ENCODE measurements at places on chromosomes 3 and 15.

- peak; percentile 47 for DNase-seq
These were observed 667.6 kb downstream of the NAALADL2 start for GRCh38 chr3:175526609-175527280.

DNA sequence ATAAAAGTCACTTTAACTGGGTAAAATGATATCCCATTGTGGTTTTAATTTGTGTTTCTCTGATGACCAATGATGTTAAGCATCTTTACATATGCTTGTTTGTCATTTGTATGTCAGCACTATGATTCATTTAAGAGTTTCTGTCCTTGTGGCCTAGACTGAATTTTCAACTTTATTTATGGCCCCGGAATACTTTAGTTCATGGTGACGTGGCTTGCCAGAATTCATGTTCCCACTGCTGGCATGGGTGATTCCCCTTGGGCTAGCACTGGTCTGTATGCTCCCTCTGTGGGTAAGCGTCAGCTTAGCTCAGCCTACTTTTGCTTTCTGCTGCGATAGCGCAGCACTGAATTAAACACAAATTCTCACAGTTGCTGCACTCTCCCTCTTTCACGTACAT lies 436.3 kb upstream of the SGO1 start:
- no peak for DNase-seq

DNA sequence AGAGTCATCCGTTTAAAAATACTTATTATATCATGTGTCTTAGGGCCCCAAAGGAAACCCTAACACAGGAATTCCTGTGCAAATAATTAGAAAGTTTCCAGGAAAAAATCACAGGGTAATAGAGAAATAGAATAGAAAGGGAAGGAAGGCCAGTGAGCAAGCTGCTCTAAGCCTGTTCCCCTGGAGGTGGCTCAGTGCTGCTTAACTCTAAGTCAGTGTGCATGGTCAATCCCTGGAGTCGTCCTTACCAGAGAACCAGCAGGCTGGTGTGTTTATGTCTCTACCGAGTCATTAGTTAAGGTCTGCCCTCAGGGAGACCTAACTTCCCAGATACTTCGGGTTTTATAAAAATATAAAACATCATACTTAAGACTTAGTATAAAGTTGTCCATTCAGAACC lies 21.0 kb upstream of the MCF2L2 start:
- DNase-seq: peak; percentile 49

GRCh38 chr3:12190832-12191231 lies 32.1 kb upstream of the TIMP4 start:
- no peak for DNase-seq

GRCh38 chr3:79018671-79019136 lies 749.1 kb downstream of the ROBO1 start:
- DNase-seq: peak; percentile 72

DNA sequence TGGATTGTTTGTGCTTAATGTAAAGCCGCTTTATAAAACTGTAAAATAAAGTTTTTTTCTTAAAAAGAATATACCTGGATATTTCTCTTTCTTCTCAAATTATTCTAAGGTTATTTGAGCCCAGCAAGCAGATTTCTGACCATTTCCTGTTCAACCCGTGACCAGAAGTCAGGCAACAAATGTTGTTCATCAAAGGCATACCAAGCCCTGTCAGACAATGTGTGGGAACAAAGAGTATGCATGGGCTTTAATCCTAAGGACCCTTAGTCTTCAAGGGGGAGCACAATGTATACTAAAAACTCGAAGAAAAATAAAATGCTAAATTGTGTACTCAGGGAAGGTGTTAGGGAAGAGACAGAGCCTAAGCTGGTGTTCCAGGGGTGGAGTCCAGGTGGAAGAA lies 26.6 kb upstream of the PAQR5 start:
- DNase-seq: peak; percentile 28

- no peak for DNase-seq
These were observed 248.4 kb downstream of the MYRIP start for GRCh38 chr3:40057786-40058185.

DNA sequence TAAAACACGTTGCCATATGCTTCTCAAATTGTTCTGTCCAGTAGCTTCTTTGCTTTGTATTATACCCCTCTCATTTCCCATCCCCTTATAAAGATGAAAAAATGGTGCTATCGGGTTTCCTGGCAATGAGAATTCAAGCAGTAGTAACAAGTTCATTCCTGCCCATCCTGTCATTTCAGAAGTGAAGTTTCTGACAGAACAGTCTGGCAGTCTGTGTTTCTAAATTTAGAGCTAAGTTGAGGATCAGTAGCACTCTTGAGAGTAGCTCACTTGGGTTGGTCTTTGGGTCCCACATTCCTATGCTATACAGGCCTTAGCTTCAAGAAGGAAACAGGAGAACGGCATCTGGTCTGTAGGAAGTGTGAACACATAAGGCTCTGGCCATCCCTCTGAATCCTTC lies 134.6 kb downstream of the GHSR start:
- DNase-seq: no peak

- no peak for DNase-seq
These were observed 995.4 kb downstream of the TUSC7 start for GRCh38 chr3:117705011-117705410.

DNA sequence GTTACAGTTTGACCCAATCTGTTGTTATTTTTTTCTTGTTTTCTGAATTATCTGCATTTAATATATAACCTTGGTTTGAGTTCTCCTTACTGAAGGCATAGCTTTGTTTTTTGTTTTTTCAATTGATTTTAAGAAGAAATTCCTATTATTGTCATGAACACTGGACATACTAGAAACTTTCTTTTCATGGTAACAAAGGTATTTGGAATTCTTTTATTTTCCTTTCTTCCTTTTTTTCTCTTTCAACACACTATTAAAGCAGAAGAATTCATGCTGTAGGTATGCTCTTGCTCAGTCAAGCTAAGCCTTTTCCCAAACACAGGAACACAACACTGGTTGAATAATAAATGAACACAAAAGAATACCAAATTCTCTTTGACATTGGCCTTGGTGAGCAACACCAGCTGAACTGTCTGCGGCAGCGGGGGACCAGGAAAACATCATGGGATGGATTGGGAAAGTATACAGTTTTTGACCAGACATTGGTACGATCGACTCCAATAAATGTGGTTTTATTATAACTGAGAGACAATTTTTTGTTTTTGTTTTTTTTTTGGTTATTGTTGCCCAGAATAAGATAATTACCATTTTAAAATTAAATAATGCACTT lies 23.1 kb downstream of the U2SURP start:
- peak; percentile 78 for DNase-seq

DNA sequence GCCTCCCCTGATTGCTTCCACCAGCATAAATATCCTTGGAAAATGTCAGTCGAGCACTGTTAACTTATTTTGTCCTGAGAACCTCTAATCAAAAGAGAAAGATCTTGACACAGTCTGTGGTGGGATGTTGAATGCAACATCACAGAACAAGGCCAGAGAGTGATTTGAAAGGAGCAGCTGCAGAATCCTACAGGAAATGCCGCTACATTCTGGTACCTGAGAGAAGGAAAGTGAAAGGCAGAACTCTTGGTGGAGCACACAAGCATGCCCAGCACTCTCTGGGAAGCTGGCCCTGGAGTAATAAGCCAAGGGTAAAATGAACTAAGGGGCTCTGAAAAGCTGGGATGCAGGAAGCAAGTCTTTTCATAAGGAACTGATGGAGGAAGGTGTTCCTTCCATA lies 75.8 kb downstream of the CBLB start:
- no peak for DNase-seq

- peak; percentile 42 for DNase-seq
These were observed 87.2 kb downstream of the HMG20A start for GRCh38 chr15:77507911-77508310.

DNA sequence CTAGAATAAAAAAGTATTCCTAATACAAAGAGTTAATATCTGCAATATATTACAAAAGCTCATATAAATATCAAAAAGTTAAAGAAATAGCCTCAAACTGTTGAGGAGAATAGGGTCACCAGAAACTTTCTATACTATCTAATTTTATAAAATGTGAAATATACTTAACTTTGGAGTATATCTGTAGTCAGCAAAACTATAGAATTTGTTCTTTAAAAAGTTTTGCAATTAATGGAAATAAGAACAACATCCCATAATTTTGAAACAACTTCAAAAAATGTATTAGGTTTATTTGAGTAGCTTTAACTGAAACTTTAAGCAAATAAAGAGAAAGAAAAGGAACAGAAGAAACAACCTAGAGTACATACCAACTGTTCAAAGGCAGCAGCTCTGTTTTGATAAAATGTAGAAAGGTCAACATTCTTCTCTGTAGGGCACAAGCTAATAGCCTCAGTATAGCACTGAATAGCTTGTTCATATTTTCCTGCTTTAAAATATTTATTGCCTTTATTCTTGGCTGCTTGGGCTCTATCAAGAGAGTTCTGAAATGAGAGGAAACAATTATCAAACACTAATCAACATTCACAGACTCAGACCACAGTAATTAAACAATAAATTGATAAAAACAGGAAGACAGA lies 14.3 kb downstream of the TOMM70 start:
- no peak for DNase-seq

DNA sequence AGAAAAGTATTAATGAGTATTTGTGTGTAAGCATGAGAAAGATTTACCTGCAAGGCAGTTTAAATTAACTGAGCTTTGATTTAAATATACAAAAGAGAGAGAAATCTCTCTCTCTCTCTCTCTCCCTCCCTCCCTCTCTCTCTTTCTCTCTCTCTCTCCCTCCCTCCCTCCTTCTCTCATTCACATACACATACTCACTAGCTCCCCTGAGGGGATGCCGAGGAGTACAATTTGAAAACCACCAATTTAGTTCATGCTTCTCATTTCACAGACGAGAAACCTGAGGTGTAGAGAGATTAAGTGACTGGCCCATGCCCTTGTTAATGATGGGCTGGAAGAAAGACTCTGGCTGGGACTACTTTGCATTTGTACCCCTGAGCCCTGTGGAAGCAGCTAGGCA lies 59.4 kb downstream of the MECOM start:
- peak; percentile 49 for DNase-seq

GRCh38 chr3:193782276-193782647 lies 189.3 kb downstream of the OPA1 start:
- no peak for DNase-seq

GRCh38 chr15:65058394-65059368 lies 9.1 kb downstream of the RASL12 start:
- no peak for DNase-seq

GRCh38 chr3:112508860-112509259 lies 9.6 kb upstream of the BTLA start:
- no peak for DNase-seq

DNA sequence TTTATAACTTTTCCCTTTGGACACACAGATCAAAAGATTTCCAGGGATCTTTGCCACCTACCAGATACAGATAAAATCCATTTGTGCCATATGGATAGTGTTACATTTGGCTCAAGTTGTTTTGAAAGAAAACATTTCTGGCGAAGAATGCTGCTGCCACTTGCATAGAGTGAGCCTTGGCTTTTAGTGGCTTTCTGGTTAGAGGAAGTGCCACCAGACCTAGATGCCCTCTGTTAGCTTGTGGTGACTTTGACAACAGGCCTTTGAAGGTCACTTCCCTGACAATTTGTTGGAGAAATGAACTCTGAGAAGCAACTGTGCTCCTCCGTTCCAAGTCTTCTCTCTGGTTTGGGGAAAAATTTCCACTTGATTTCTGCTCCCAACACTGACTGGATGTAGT lies 158.0 kb downstream of the CHST2 start:
- no peak for DNase-seq

GRCh38 chr3:38222032-38222634 lies 43.5 kb upstream of the SLC22A13 start:
- no peak for DNase-seq

GRCh38 chr15:62544446-62544845 lies 379.4 kb upstream of the C2CD4B start:
- DNase-seq: no peak

DNA sequence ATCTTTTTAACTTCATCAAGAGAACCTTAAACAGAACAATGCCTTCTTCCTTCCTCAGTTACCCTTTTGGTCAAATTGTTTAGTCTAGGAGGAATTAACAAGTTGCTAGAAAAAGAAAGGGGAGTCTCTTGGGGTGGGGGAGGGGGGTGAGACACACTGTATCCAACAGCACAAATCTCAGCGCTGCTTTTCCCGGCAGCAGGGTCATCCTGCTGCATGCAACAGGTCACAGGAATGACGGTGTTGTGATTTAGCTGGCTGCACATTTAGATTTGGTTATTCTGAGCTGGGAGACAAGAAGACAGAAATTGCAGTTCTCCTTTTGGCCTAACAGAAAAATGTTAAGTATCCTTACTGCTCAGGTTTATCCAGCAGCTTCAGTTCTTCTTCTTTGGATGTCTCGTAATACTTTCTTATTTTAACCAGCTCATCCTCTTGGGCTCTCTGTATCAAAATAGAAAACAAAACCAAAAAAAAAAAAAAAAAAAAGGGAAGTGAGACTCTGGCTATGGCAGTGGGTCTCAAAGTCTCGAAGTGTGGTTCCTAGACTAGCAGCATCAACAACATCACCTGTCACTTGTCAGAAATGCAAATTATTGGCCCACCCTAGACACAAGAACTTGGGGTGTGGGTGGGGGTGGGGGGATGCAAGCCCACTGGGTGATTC lies 190.5 kb downstream of the GREM1 start:
- DNase-seq: no peak

GRCh38 chr15:88690331-88690730 lies 51.5 kb downstream of the ISG20 start:
- DNase-seq: no peak

- peak; percentile 53 for DNase-seq
These were observed 90.6 kb upstream of the AKAP13 start for GRCh38 chr15:85289677-85290365.

GRCh38 chr3:77917225-77917624 lies 877.3 kb downstream of the ROBO2 start:
- DNase-seq: peak; percentile 91

DNA sequence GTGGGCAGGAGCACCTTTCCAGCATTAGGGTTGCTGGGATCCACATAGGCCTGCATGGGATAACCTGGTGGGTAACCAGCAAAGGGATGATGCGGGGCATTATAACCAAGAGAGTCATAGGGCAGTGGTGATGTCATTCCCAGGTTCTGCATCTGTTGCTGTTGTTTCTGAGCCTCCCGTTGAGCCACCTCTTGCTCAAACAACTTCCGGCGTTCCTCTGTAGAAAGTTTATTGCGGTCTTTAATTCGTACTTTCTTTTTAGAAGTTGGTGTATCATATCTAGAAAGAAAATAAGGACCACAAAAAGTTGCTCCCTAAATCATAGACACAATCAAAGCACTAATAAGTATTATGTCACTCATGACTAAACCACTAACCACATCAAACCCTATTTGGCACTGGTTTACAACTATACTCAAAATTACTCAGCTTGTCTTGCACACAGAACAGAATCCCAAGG lies 77.8 kb downstream of the NBEAL2 start:
- DNase-seq: no peak

GRCh38 chr15:66066481-66066880 lies 187.1 kb downstream of the MEGF11 start:
- no peak for DNase-seq

DNA sequence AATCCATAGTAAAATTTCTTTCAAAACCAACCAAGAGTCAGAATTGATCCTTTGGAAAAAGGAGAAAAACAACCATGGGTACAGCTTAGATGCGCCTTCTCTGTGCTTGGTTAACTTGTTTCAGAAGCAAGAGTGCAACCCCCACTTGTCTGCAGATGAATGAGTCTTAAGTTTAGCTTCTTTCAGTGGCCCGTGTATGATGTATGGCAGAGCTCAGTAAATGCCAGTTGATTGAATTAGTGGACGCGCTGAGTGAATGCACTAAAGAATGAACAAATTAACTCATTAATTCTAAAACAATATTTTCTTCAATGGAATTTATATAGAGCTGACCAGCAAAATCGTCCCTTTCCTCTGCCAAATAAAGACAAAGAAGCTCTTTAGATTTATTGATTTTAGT lies 67.0 kb upstream of the ARHGEF3 start:
- DNase-seq: no peak

Data from HAP-1 (cell line).